ENCODE measurements at places on chromosomes 13 and 19. TPM values are rescaled to one million over a fixed set of nuclear protein-coding genes. Genes with fewer than 3 reads are reported as not detected.

The LRRC25 gene
- polyA plus RNA-seq: not detected

The KBTBD7 gene
- polyA plus RNA-seq: 22.6 TPM

The IGFLR1 gene
- polyA plus RNA-seq: 4.6 TPM

The ETV2 gene
- not detected for polyA plus RNA-seq

Measured in neural cell (in vitro differentiated cells).